ENCODE measurements at places on chromosomes 3 and 15.
A peak's percentile ranks its signal among the peaks of the same experiment; 100 is the strongest.

GRCh38 chr3:139140553-139140952 is 95.9 kb upstream of the PRR23C start:
- DNase-seq, result no peak

DNA sequence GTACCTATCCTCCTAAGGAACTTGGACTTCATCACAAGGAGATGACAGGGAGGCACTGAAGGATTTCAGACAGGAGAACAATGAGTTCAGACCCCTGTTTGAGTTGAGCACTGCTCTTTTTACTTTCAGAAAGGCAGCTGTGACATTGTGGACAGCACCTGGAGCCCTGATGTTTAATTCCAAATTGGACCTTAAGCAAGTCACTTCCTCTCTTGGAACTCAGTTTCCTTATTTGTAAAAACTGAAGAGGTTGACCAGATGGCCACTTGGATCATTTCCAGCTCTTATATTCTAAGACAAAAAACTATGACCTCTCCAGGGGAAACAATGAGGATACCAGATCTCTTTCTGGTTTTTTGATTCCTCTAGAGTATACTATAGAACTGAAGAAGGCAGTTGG is 34.1 kb upstream of the SMAD3 start:
- DNase-seq, result no peak

DNA sequence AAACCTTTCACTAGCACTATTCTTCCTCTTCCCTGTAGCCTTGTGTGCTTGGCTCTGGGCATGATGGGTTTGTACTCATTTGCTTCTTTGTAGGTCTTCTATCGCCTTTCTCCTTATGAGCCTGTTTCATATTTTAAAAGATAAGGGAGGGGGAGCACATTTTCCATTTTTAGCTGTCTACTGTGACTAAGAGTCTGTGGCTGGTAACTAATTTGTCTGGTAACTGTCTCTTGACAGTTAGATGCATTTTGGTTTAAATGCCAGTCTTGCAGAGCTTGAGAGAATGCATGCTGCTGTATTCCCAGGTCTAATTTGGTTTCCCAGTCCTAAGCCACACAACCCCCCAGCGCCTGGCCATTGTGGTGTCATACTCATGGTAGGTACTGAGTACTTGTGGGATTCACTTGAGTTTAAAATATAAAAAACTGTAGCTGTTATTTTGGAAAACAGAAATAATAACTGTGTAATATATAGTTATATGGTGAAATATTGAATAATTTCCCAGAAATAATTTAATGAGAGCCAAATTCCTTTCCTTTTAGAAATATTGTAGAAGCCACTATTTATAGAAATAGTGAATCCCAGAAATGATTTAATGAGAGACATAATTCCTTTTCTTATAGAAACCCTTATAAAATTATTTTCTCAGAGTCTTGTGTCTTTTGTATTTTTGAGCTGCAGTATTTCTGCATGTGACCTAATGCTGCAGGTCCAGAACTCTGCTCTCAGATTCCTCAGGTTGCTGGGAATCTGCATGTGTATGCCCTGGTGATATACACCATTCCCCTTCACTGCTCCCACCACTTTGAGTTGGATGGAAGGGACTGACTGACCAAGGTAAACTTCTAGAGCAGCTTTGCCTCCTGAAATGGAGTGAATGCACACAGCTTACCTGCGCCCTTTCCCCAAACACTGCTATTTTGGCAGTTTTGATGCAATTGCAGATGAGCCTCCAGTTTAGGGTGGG is 13.9 kb upstream of the GPR171 start:
- no peak for DNase-seq

GRCh38 chr3:31581660-31582059 is 48.9 kb downstream of the STT3B start:
- DNase-seq, result no peak

DNA sequence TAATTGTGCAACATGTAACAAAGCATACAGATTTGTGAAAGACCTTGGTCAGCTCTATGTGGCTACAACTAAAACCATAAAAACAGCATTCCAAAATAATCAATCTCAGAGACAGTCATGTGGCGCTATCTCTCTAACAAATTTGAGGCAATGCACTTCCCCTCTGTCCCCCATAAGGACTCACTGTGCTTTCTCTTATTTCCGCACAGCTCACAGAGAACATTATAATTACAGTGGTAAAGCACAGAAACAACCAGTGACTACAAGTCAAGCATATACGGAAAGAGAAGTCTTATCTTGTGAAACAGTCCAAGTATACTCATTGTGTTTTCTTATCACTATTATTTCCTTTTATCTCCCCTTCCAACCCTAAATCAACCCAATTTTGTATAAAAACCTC is 64.3 kb downstream of the RYK start:
- no peak for DNase-seq

- no peak for DNase-seq
Observed at GRCh38 chr15:80789796-80790195, 10.6 kb downstream of the CEMIP start.

DNA sequence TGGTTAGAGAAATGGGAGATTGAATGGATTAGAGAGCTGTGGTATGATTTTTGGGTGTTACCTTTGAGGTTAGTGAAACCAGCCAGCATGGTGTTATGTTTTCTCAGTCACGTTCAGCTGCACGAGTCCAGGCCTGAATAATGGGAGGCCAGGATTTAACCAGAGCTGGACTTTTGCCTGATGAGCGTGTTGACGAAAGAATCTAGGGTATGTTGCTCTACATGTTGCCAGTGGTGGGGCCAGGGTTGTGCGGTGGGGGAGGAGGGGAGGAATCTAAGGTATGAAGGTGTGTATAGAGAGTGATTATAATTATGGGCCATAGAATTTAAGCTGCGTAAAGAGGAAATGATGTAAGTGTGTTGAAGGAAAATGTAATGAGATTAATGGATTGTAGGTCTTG is 22.8 kb downstream of the MINDY2 start:
- DNase-seq, result no peak

DNA sequence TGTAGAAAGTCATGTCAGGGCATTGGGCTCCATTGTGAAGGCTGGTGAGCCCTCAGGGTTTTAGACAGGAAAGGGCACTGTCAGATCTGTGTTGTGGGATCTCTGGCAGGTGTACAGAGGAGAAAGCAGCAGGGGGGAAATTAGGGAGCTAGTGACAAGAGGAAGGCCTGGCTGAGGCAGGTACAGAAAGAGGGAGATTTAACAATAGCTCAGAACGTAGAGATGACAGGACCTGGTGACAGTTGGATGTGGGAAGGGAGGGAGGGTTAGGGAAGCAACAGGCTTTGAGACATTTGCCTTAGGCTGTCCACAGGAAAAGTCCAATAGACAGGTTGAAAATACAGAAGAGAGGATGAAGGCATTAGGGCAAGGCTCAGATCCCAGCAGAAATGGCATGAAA is 288.1 kb downstream of the EPHB1 start:
- DNase-seq, result peak; percentile 64

- DNase-seq, result no peak
Observed at GRCh38 chr3:64638981-64639481, 48.8 kb downstream of the ADAMTS9 start.

DNA sequence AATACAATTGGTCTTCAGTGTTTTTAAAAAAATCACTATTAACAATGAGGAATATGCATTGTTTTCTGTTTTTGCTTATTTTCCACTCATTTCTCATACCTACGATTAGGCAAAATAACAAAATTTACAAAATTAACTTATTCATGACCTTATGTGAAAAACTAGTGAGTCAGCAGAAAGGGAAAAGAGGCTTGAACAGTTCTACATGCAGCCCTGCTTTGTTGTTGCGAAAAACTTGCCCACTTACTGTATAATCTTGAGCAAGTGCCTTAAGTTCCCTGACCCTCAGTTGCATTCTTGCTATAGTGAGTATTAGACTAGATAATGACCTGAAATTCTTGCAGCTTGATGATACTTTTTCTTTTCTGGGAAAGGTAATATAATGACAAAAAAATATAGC is 551.1 kb upstream of the BCHE start:
- DNase-seq, result no peak

DNA sequence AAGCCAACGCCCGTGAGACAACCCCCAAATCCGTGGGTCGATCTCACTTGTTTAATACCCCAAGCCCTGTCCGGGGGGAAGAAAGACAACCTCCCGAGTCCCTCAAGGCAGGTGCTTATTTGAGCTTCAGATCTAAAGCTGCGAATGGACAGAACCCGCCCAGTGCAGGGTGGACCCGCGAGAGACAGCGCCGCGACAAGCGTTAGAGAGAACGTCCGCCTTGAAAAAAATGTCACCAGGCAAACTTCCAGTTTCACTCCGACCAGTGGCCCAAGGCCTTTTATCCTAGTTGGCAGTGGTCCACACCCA is 740 bp upstream of the OXSR1 start:
- DNase-seq, result no peak

- DNase-seq, result peak; percentile 68
Observed at GRCh38 chr3:90091549-90091948, 984.1 kb downstream of the EPHA3 start.

- no peak for DNase-seq
Observed at GRCh38 chr3:162134571-162134970, 638.0 kb downstream of the OTOL1 start.

DNA sequence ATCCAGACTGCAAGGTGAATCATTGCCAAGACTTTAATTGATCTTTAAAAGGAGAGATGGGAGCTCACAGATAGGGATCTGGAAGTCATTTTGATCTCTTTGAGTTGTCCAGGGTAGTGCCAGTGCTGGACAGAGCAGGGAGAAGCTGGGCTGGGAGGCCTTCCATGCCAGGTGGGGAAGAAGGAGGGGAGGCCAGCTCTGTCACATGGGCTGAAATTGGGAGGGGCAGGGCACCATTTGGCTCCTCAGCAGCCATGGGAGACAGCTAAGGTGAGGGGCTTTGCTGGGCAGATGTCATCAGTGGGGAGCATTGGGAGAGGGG is 23.4 kb downstream of the SMAD6 start:
- no peak for DNase-seq

GRCh38 chr3:192597506-192597905 is 129.8 kb downstream of the FGF12 start:
- no peak for DNase-seq

DNA sequence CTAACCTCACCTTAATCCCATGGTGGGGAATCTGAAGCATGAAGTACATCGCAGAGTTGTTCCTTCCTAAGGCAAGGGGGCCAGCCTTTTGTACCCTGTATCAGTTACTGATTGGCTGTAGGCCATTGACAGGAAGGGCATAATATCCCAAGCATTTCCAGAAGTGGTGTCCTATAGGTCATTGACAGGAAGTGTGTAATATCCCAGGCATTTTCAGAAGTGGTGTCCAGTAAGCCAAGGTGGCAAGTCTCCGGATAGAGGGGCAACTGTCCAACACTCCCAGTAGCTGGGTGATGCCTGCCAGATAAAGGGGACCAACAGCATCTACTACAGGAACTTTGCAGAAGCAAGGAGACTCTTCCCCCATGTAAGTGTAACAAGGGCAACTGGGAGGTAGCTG is 52.1 kb upstream of the MYRIP start:
- no peak for DNase-seq

GRCh38 chr3:50246517-50246954 is 10.5 kb downstream of the GNAI2 start:
- DNase-seq, result no peak

- DNase-seq, result no peak
Observed at GRCh38 chr3:186307594-186308221, 54.3 kb downstream of the DGKG start.

DNA sequence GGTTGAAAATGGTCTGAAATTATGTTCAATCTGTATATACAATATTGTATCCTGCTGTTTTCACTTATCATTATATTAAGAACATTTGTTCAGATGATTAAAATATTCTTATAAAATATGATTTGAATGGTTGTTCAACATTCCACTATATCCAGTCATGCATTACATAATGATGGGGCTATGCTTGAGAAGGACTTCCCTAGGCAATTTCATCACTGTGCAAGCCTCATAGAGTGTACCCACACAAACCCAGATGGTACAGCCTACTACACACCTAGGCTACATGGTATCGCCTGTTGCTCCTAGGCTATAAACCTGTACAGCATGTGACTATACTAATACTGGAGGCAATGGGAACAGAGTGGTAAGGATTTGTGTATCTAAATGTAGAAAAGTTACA is 30.5 kb downstream of the SLC7A14 start:
- no peak for DNase-seq

DNA sequence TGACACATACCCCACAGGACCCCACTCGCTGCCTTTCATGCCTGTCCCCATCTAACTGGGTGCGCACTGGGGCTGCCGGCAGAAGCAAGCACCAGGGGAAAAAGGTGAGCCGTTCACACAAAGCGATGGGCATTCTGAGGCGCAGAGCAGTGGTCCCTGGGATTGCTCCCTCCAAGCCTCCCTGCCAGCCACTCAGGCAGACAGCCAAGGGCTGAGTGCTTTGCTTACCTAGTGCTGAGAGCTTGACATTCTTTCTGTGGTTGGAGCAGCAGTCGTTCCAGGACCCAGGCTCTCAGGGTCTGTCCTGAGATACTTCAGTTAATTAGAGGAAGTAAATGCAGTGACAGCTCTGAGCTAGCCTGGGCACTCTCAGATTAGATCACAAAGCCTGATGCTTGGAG is 5.7 kb downstream of the ESYT3 start:
- no peak for DNase-seq

DNA sequence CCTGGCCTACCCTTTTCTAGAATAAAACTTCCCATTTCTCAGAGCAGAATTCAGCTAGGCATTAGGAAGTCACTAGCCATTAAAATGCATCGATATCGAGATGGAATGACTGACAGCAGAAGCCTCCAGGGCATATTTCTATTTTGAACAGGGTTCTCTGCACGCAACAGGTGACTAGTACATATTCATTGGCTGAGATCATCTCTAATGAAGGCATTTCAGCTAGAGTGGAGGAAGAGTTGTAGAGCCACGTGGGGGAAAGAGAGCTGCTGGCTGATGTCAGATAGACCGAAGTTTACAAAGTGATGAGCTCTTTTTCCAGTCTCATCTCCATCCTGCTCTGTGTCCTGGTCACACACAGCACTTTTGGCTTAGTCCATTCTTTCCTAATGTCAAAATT is 7.5 kb downstream of the TMEM40 start:
- no peak for DNase-seq

- peak; percentile 4 for DNase-seq
Observed at GRCh38 chr3:33636125-33636850, 81.8 kb downstream of the CLASP2 start.

DNA sequence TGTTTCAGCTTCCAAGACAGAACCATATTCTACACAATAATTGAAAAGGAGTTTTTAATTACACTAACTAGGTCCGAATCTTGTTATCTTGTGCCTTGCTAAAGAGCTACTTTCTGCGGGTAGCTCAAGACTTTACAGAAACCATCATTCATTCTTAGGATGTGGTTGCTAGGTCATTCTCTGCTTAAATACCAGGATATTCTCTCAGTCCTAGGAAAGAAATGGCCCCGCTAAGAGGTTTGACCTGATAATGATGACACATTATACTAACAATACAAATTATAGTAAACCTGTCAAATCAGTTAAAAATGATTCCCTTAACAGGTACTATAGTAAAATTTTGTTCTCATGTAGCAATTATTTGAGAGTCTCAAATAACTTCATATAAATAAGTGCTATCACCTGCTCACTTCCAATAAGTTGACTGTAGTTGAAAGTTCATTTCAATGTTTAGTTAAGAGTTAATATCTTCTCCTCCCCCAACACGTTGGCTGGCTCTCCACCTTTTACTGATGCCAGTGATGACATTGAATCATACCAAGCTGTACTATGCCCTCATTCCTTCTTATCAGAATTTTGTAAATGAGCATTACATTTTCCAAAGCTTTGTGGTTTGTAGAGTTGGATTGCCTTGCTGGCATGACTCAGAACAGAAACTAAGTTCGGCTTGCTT is 3.6 kb upstream of the C3orf85 start:
- DNase-seq, result no peak

- DNase-seq, result no peak
Observed at GRCh38 chr3:8200996-8201395, 300.6 kb upstream of the LMCD1 start.

GRCh38 chr15:95405447-95405846 is 925.1 kb upstream of the NR2F2 start:
- no peak for DNase-seq
